LoVo (cell line): ENCODE measurements at places on chromosomes 3 and 15.

- DNase-seq: no peak
Measured at GRCh38 chr15:44308889-44309288, 20.4 kb downstream of the GOLM2 start.

DNA sequence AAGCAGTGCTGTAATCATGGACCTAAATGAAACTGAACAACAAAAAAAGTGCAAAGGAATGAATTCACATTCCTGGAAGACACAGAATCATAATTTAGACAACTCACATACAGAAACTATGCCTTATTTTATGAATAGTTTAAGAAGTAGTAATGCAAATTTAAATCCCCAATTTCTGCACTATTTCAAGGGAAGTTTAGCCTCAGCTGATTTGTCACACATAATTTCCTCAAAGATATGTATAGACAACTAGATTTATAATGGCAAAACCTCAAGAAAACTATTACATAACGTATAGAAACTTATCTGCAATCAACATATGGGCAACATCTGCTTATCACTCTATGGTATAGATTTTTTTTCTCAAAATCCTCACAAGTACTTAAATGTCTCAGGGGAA, 7.8 kb upstream of the PTX3 start:
- DNase-seq: no peak

DNA sequence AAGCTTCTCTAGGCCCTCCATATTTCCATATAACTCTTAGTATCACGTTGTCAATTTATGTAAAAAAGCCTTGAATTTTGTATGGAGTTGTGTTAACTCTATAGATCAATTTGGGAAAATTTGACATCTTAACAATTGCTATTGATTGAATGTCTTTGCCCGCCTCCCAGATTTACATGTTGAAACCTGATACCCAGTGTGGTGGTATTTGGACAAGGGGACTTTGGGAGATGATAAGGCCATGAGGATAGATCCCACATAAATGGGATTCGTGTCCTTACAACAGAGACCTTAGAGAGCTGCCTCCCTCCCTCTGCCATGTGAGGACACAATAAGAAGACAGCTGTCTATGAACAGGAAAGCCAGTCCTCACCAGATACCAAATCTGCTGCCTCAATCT, 21.1 kb upstream of the TNK2 start:
- no peak for DNase-seq

DNA sequence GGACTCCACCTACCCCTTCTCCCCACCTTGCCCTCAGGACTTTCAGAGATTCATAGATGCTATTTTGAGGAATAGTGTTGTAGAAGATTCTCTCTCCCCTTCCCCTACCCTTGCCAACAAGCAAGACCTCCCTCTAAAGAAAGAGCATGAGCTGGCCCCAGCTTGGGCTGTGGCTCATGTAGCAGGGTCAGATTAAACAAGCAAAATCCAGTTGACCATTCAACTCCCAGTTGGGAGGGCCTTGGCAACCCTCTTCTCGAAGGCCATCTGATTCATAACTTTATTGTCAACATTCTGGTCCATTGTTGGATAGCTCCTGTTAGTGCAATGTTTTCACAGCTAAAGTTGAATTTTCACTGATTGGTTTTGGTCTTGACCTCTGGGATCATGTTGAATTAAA, 41.1 kb downstream of the TNFAIP8L3 start:
- no peak for DNase-seq

DNA sequence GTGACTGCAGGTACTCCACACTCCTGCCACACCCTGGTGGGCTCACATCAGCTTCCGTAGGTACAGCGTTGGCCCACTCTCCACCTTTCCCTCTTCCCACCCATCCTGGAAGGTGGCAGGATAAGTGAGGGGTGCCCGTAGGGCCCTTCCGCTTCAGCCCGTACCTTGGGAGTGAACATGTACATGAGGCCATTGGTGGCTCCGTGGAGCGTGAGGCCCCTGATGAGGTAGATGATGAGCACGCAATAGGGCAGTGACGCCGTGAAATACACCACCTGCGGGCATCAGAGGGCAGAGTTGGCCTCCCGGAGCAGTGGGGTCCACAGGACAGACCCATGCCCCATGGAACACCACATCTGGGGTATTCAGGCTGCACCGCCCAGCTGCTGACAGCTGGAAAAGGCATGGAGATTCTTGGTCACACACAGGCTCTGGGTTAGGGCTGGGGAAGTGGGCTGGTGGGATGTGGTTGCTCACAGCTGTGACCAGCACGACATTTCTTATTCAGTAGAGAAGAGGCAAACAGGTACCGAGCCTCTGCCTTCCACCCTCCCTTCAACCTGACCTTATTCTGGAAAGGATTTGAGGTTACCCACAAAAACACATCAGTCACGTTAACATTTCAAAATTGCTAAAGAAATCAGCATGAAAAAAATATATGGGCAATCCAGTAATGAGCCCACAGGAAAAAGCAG, 23.8 kb downstream of the SLC6A20 start:
- DNase-seq: no peak

DNA sequence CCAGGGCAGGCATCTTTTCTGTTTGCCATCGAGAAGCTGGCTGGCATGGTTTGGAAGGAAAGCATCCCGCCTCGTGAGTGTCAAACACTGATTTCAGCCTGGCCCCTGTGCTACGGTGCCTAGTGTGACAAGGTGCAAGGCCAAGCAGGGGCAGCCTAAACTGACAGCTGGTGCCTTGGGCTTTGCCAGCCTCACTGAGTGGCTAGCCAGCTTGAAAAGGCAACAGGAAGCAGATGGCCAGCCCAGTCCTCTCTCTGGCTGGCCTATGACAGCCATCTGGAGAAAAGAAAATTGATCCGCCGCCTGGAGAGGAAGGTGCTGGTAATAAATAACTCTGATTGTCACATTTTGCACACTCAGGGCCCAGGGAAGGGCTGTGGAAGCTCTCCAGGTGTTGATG, 52.2 kb downstream of the C3orf85 start:
- no peak for DNase-seq

DNA sequence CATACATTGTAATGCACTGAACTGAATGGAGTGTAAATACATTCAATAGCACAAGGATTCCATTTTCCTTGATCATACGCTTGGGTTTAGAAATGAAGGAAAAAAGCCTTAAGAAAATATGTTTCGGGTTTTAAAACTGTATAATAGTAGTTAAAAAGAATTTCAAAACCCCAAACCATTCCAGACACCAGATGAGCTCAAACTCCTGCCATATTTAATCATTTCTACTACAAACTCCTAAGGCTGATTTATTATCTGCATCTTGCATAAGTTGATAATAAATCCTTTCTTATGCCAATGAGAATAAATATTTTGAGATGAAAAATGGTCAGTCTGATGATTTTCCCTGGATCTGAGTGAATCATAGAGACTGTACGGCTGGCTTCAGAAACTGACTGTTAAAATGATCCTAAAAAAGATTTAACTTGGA, 51.0 kb downstream of the NR1D2 start:
- DNase-seq: no peak

GRCh38 chr3:47342151-47342550, 38.7 kb upstream of the PTPN23 start:
- DNase-seq: no peak

DNA sequence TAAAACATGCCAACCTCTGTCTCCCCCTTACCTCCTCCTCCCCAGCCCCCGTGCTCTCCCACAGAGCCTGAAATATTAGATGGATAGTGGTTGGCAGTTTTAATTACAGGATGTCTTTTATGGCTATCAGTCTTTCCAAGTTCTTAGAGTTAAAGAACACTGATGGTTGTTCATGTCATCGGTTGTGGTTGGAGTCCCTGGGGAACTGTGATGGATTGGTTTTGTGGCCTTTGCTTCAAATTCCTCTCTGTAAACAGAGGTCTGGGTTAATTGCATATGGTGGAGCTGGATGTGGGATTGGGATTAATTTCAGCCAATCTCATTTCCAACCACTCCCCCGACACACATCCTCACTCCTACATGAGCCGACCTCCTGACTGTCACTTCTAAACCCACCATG, 164.5 kb upstream of the PROK2 start:
- no peak for DNase-seq

GRCh38 chr15:80242802-80243201, 9.2 kb downstream of the CTXND1 start:
- no peak for DNase-seq

DNA sequence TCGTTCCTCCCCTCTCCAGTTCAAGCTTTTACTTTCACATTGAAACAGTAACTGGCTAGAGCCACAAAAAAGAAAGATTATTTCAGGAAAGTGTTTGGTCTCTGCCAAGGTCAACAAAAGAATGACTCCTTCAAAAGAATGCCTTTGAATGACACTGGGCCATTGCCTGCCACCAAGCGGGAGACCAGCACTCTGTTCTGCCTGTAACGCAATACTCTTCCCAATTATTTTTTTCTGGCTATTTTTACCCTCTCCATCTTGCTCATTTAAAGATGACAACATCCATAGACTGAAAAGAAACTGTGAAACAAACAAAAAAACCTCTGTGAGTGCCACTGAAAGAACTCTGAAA, 37.3 kb downstream of the EHHADH start:
- DNase-seq: no peak

DNA sequence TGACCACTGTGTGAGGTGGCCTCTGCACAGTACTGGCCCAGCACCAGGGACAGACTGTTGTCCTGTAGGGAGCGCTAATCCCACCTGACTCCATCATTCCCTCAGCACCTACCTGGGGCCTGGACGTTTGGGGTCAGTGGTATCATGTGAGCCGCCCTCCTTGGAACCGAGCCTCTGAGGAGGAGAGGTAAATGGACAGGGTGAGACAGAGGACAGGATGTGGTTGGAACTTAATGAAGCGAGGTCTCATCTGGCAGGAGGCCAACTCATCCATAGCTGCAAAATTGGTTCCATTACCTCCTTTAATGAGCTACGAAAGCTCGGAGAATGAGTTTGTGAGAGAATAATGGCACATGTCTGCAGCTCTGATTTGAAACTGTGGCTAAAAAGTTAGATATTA, 13.9 kb downstream of the MAPKAPK3 start:
- DNase-seq: no peak

DNA sequence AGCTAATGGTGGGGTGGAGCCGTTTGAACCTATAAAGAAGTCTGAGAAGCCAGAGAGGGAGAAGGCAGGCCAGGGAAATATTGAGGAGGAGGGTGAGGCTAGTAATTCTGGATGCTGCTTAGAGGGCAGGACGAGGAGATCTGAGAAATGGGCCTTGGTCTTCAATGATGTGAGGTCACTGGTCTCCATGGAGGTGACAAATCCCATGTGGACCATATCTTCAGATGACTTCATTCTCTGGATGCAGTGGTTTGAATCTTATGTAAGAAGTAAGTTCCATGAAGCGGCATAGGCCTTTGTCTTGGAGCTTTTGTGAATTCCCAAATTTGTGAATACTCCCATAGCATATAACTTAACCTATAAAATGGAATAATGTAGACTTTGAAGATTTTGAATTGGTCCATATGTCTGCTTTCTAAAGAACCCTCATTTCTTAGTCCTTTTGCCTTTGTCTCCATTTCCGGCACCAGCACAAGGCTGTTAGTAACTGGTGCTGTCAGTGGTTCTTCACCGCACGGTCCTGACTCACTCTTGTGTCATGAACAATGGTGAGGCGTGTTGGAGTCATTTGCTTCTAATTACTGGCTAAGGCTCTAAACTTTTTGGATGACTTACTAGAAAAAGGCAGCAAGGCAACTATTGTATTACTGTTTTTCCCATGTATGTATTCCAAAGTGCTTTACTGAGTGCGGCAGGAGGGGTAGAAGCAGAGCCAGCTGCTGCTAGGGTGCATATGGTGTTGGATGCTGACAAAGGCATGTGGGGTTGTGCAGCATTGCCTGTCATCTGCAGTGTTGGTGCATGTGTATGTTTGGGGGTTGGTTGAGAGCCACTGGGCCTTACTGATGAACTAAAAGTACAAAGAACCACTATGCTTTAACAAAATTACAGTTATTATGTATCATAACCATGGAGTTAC, 279.3 kb upstream of the C2CD4B start:
- DNase-seq: no peak

GRCh38 chr15:60898896-60899295, 330.2 kb downstream of the RORA start:
- DNase-seq: no peak

- DNase-seq: no peak
Measured at GRCh38 chr3:126434264-126434590, 39.5 kb downstream of the CFAP100 start.

- no peak for DNase-seq
Measured at GRCh38 chr15:90873998-90874605, 5.7 kb downstream of the FURIN start.

DNA sequence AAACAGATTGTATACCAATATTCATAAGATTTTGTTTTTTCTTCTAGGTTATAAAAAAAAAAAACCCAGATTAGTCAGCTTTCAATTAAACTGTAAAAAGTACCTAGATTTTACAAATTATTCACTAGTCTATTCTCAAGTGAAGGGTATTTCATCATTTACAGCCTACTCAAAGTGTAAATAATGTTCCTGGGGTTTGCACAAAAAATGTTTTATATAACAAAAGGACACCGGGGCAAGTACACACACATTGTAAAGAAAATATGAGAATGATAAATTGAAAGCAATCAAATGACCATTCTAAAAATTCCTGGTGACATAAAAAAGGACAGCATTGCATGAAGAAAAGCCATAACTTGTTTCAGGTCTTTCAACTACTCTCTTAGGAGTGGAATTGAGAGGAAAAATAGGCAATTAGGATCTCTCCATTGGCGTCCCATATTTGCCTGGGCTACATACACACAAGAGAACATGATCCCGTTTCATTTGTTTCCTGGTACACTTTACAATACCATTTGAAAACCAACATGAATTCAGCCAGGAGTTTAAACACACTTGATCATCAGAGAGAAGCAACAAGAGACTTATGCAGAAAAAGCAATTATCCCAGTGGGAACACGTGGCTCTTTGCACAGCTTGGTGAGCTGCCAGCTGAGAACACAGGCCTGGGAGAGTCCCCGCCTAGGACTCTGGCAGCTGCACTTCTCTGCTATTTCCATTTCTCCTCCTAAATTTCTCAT, 1039.2 kb downstream of the ROBO1 start:
- no peak for DNase-seq

DNA sequence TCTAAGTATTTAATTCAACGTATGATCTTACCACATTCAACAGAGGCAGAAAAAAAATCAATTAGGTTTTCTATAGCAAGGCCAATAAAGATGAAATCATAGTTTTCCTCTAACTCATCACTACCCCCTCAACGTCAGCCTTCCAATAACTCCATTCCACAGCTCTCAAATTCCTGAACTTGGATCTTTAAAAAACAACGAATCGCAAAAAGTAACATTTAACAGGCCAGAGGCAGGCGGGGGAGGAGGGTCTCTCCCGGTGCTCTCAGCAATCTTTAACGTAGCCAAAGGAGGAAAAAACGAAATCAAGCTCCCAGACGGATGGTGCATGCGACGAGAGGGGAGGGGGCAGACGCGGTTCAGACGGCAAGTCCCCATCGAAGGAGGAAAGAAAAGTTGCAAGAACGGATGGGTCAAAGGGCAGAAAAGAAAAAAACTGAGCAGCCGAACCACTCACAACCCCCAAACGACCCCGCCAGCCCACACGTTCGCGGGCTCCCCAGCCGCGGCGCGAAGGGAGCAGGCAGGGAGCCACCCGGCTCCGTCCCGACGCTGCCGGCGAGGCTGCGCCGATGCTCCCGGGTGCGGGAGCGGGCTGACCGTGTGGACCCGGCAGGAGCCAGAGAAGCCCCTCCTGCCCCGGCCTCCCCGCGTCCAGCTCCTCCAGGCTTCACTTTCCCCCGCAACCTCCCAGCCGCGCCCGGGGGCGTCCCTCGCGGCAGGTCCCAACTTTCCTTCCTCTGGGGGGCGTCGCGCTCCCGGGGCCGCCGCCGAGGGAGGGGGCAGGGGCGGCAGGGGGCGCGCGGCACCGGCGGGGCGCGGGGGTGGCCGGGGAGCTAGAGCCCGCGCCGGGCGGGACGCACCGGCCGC, 703 bp downstream of the PEAK1 start:
- DNase-seq: peak; percentile 14
